Activated T-helper 1 cell treated with anti-CD3 and anti-CD28 coated beads, Interleukin-12 subunit alpha, Interleukin-12 subunit beta, Interleukin-2, Interleukin-4 antibody, amounts not matched to agents 30 ng/mL and 10 ng/mL and 1 ng/mL, durations not matched to agents 14 hours and 24 hours and 36 hours (primary cell): ENCODE measurements at places on chromosomes 4 and X. TPM values are rescaled to one million over a fixed set of nuclear protein-coding genes. Genes with fewer than 3 reads are reported as not detected.

Gene PAGE1
- total RNA-seq: not detected in 2 replicates

Gene KIF4A
- 18.7 and 19.4 TPM in 2 replicates for total RNA-seq

Gene ODAM
- total RNA-seq: not detected in 2 replicates

Gene ZCCHC18
- 0.57 and 0.76 TPM in 2 replicates for total RNA-seq

Gene NLGN3
- 1.1 and 1.6 TPM in 2 replicates for total RNA-seq
